ENCODE measurements at places on chromosomes 6 and 20.

GRCh38 chr20:8156235-8157079 is 24.4 kb downstream of the PLCB1 start:
- no peak for DNase-seq

GRCh38 chr20:46789339-46790028 is 80.0 kb downstream of the SLC2A10 start:
- DNase-seq, result no peak

GRCh38 chr6:148491638-148492251 is 149.1 kb downstream of the SASH1 start:
- DNase-seq, result no peak

- DNase-seq, result no peak
Measured at GRCh38 chr6:35354361-35355135, 12.2 kb downstream of the PPARD start.
